ENCODE measurements at places on chromosomes 2 and 18. TPM values are rescaled to one million over a fixed set of nuclear protein-coding genes. Genes with fewer than 3 reads are reported as not detected.

The CYBRD1 gene
- total RNA-seq: 55.5 TPM

The PIEZO2 gene
- total RNA-seq: not detected

The FAM117B gene
- total RNA-seq: 7.8 TPM

The PLGLB2 gene
- not detected for total RNA-seq

The FEV gene
- total RNA-seq: not detected

The NOSTRIN gene
- 0.18 TPM for total RNA-seq

The TSN gene
- 40.9 TPM for total RNA-seq

The FBXO48 gene
- 0.35 TPM for total RNA-seq

The DDX18 gene
- 39.9 TPM for total RNA-seq

The ANKRD23 gene
- total RNA-seq: not detected

The DPP4 gene
- 26.9 TPM for total RNA-seq

The REG1B gene
- not detected for total RNA-seq

The GATA6 gene
- 14.9 TPM for total RNA-seq

The DLGAP1 gene
- not detected for total RNA-seq

The CFC1 gene
- not detected for total RNA-seq

The ZRANB3 gene
- 7.8 TPM for total RNA-seq

The MYO3B gene
- total RNA-seq: not detected

The LYG1 gene
- 1.1 TPM for total RNA-seq

The ATP8B1 gene
- total RNA-seq: 8.9 TPM

The EVA1A gene
- 14.5 TPM for total RNA-seq

The INPP5D gene
- total RNA-seq: 0.29 TPM

The PROC gene
- total RNA-seq: not detected
